Activated CD8-positive, alpha-beta T cell treated with anti-CD3 and anti-CD28 coated beads for 36 hours (primary cell): ENCODE measurements at places on chromosomes 1 and 21. TPM values are rescaled to one million over a fixed set of nuclear protein-coding genes. Genes with fewer than 3 reads are reported as not detected.

Gene FAAP20
- total RNA-seq, result 71.7 TPM

Gene GCSAML
- total RNA-seq, result 0.16 TPM

Gene TPTE
- total RNA-seq, result not detected

Gene PDZK1IP1
- not detected for total RNA-seq

Gene FCRLB
- 0.68 TPM for total RNA-seq

Gene NUDT4B
- not detected for total RNA-seq

Gene HAO2
- total RNA-seq, result not detected

Gene DEGS1
- 32.3 TPM for total RNA-seq

Gene PYCR2
- total RNA-seq, result 134 TPM

Gene MPC2
- 64.9 TPM for total RNA-seq

Gene FBXO42
- total RNA-seq, result 21.3 TPM

Gene NEK2
- total RNA-seq, result 30.0 TPM

Gene S100A7A
- total RNA-seq, result not detected
